PC-9 (cell line): ENCODE measurements at places on chromosomes 1 and 21. TPM values are rescaled to one million over a fixed set of nuclear protein-coding genes. Genes with fewer than 3 reads are reported as not detected.
A peak's percentile ranks its signal among the peaks of the same experiment; 100 is the strongest.

Gene TMEM200B
- total RNA-seq: 1.1 and 1.2 TPM in 2 replicates

Gene GBP5
- not detected in 2 replicates for total RNA-seq

Gene CADM3
- not detected in 2 replicates for total RNA-seq

Gene SLC2A5
- not detected in 2 replicates for total RNA-seq

GRCh38 chr1:216983823-216984222 lies 260.6 kb upstream of the ESRRG start:
- H3K27ac ChIP-seq: no peak overlapping the region
- no peak for DNase-seq
- H3K4me3 ChIP-seq: no peak overlapping the region
- no peaks in the 10 kb centered on the region for H3K4me1 ChIP-seq

DNA sequence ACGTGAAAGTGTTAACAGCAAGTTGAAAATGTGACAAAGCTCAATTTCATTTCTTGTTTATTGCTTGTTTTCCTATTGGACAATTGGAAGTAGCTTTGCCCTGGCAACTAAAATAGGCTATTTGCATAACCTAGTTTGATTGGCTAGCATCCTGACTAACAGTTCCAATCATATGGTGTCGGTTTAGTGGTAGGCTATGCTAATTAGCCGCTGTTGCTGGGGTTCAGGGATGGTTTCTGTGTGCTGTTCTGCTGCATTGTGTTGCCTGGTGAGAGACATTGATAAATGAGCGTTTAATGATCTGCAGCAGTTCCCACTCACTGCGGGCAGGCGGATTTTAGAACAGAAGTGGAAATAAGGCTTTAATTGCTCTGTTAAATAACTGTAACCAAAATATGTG lies 68.5 kb downstream of the DYRK1A start:
- no peaks in the 10 kb centered on the region for H3K4me1 ChIP-seq
- H3K27me3 ChIP-seq: no peaks in the 10 kb centered on the region
- no peak for DNase-seq
- H3K4me3 ChIP-seq: no peak overlapping the region
- H3K36me3 ChIP-seq: no peaks in the 10 kb centered on the region
- no peak overlapping the region for H3K27ac ChIP-seq

DNA sequence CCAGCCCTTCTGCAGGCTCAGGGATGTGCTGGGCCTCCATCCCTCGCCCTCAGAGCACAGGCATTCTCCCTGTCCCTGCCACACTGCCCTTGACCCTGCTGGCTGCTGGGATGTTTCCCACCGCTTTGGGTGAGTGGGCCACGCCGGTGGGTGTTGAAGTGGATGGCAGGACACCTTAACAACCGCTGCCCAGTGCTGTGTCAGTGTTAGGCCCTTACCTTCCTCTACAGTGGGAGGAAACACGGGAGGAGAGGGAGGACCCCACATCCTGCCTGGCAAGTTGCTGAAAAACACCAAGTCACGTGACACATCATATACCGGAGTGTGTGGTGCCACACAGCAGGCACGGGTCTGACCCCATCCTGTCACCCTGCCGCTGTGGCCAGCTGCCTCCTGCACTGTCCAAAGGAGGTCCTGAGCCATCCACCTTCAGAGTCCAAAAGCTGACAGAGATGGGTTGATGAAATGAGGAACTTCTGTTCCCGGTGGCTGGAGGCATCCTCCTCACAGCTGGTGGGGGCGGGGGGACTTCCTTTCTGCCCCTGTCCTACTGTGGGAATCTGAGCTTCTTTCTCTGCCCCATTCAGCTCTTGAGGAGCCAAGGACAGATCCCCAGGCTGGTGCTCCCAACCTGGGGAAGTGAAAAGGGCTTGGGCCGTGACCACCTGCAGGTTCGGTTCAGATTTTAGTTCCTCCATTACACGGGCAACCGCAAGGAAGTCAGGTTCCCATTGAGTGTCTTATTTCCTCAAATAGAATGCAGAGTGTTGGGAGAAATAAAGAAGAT lies 3.2 kb upstream of the THEMIS2 start:
- no peak overlapping the region for H3K27ac ChIP-seq
- no peaks in the 10 kb centered on the region for H3K36me3 ChIP-seq
- DNase-seq: no peak
- peaks cover 9% of the 10 kb centered on the region for H3K4me1 ChIP-seq
- no peak overlapping the region for H3K4me3 ChIP-seq

DNA sequence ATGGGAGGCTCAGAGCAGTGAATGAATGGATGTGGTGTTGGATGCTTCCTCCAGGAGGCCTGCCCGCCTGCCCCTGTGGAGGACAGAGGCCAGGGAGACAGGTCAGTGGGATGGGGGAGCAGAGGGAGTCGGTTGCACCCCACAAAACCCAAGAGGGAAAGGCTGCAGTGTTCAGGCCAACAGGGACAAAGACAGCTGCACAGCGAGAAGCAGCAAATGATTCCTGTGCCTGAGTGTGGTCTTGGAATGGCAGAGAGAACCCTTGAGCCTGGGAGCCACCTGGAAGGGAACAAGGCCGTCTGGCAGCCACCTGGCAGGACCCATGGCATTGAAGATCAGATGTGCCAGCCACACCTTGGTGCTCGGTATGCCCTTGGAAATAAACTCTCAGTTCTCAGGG lies 8.1 kb downstream of the TFF3 start:
- no peak overlapping the region for H3K27ac ChIP-seq
- no peak overlapping the region for H3K4me3 ChIP-seq
- no peaks in the 10 kb centered on the region for H3K27me3 ChIP-seq
- DNase-seq: no peak
- H3K4me1 ChIP-seq: no peaks in the 10 kb centered on the region

DNA sequence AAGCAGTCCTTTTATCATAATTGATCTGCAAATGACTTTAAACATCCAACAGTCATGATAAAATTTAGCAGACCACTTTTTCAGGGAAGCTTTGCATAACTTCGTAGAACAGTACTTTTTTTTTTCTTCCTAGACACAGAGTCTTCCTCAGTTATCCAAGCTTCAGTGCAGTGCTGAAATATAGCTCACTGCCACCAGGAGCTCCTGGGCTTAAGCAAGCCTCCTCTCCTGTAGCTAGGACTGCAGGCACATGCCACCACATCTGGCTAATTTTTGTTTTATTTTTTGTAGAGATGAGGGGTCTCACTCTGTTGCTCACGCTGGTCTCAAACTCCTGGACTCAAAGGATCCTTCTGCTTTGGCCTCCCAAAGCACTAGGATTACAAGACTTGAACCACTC lies 3.8 kb downstream of the F13B start:
- DNase-seq: no peak
- no peaks in the 10 kb centered on the region for H3K36me3 ChIP-seq
- H3K27me3 ChIP-seq: no peaks in the 10 kb centered on the region
- H3K4me3 ChIP-seq: no peak overlapping the region

- H3K4me1 ChIP-seq: no peaks in the 10 kb centered on the region
- no peak for DNase-seq
- H3K27me3 ChIP-seq: peaks cover 17% of the 10 kb centered on the region
- no peak overlapping the region for H3K4me3 ChIP-seq
- H3K27ac ChIP-seq: no peak overlapping the region
- H3K36me3 ChIP-seq: no peaks in the 10 kb centered on the region
Measured at GRCh38 chr1:57468641-57469523, 45.0 kb upstream of the DAB1 start.

DNA sequence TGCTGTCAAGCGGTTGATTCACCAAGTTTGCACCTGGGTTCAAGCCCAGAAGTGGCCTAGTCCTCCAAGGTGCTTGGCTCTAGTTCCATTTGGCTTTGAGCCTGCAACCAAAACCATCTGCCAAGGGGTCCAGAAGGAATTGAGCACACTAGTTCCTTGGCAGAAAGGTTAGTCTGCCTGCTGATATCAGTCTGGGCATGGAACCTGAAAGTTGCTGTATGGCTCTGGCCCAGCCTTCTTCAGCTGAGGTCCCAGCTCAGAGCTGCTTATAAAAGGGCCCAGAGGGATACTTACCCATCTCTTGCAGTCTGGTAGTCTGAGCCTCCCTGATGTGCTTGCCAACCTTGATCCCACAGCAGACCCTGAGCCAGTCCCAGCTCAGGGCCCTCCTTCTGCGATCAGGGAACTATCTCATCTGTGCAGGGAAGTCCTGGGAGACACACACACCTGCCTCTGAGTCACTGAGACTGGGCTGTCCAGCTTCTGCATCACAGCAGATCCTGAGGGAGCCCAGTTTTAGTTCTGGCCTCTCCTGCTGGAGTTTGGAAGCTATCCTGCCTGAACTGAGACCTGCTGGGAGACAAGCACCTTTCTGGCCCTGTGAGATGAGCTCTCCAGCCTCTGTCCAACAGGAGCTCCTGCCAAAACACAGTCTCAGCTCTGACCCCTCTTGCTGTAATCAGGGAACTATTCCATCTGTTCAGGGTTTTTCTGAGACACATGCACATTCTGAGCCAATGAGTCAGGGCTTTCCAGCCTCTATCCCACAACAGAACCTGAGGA lies 75.8 kb downstream of the CTH start:
- no peaks in the 10 kb centered on the region for H3K4me1 ChIP-seq
- no peak overlapping the region for H3K27ac ChIP-seq
- peak; percentile 39 for DNase-seq

DNA sequence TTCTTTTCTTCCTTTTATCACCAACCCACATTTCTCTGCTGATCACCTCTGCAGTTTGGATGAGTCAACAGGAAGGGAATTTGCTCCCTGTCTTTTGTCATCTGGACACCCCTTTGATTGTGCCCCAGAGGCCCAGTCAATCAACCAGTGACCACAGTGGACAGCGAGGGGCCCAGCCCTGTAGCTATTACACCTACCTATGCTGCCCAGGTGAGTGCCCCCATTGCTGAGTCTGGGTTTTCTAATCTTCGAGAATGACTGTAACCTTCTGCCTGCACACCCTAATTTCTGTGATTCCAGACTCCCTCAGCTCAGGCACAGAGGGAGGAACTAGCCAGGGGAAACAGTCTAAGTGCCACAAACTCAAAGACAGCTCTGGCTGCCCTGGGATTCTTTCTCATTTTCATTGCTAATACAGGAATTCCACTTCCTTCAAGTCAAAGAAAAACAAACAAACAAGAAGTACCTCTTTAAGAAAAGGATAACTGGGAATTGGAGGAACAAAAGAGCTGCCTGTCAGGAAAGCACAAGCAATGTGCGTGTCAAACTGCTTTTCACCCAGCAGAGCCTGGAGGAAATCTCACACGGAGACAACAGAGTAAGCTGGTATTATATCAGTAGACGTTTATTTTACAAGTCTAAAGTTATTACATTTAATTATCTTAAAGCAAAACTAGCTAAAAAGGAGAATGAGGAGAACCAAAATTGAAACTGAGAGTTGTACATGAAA lies 311.1 kb downstream of the AJAP1 start:
- no peak overlapping the region for H3K27ac ChIP-seq
- peaks cover 9% of the 10 kb centered on the region; the same call in 1 of the 2 replicates for H3K27me3 ChIP-seq
- H3K36me3 ChIP-seq: no peaks in the 10 kb centered on the region
- no peaks in the 10 kb centered on the region for H3K4me1 ChIP-seq
- H3K4me3 ChIP-seq: no peak overlapping the region
- DNase-seq: no peak

DNA sequence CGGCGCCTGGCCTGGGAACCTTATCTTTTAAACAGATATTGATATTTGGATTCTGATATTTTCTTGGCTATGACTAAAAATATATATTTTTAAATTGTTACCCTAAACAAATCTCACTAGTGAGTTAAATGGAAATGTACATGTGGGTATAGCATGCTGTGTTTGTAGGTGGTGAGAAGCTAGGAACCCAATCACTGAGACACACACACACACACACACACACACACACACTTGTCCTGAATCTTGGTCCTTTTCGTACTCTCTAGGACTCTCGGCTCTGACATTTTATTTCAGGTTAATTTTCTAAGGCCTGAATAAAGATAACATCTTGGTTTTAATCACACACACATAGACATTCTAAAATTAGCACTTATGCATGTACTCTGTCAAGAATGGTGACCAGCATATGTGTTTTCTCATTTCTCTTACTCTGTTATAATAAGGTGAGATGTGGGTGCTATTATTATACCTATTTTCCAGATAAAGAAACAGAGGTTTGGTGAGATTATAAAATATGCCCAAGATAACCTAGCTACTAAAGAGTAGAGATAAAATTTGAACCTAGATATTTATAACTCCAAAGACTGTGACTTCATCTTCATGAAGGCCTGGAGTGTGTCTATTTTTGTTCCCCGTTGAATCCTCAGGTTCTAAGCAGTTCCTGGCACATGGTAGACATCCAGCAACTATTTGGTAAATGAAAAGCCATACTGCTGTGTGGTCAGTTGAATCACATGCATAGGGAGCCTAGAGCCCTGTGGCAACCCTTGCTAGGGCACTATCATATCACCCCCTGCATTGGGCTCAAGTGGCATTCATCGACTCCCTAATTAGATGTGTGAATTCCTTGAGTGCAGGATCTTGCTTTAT lies 85.0 kb upstream of the RAB3GAP2 start:
- no peak for DNase-seq
- no peaks in the 10 kb centered on the region for H3K27me3 ChIP-seq
- H3K27ac ChIP-seq: no peak overlapping the region
- no peaks in the 10 kb centered on the region for H3K36me3 ChIP-seq
- no peaks in the 10 kb centered on the region for H3K4me1 ChIP-seq
- no peak overlapping the region for H3K4me3 ChIP-seq

- no peak for DNase-seq
- H3K27me3 ChIP-seq: no peaks in the 10 kb centered on the region
- H3K36me3 ChIP-seq: no peaks in the 10 kb centered on the region
- no peak overlapping the region for H3K4me3 ChIP-seq
- peak overlapping the region; percentile 92 for H3K27ac ChIP-seq
Measured at GRCh38 chr1:201715801-201716741, 112.9 kb upstream of the IPO9 start.
